ENCODE measurements at places on chromosomes 16 and 17. TPM values are rescaled to one million over a fixed set of nuclear protein-coding genes. Genes with fewer than 3 reads are reported as not detected.

Gene ALOXE3
- total RNA-seq: 0.17 TPM

Gene SMYD4
- total RNA-seq: 13.4 TPM

Gene CES1
- total RNA-seq: 5.9 TPM

Gene MSLN
- 0.40 TPM for total RNA-seq

Gene HBM
- 33.7 TPM for total RNA-seq

Gene CDRT15L2
- not detected for total RNA-seq

Gene TNS4
- total RNA-seq: not detected

Gene ARL5C
- total RNA-seq: not detected

- DNase-seq: no peak
Observed at GRCh38 chr16:71853413-71853812, 7.6 kb downstream of the ATXN1L start.

DNA sequence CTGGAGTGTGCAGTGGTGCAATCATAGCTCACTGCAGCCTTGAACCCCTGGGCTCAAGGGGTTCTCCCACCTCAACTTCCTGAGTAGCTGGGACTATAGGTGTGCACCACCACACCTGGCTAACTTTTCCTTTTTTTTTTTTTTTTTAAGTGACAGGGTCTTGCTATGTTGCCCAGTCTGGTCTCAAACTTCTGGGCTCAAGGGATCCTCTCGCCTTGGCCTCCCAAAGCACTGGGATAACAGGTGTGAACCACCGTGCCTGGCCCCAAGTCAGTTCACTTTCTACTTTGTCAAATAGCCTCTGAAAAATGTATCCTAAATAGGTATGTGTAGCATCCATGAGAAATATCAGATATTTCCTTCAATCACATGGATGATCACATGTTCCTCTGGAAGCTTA, 9.9 kb upstream of the NFAT5 start:
- DNase-seq: no peak

DNA sequence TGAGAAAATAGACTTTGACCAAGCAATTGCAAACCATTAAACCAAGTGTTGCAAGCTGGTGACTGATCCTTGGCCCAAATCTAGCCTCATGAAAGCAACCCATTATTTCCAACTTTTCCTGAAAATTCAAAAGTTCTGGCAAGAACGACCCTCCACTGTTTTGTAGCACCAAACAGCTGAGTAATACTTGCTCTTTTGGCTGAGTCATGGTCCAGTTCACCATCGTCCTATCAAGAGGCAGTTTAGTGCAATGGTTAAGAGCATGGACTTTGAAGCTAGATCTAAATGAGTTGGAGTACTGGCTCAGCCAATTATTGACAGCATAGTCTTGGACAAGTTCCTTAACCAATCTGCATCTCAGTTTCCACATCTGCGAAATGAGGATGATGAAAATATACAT, 31.3 kb downstream of the SCNN1G start:
- DNase-seq: no peak

GRCh38 chr17:28521311-28522085, 15.3 kb downstream of the FOXN1 start:
- no peak for DNase-seq

GRCh38 chr17:71192039-71192555, 928.7 kb upstream of the SOX9 start:
- no peak for DNase-seq

DNA sequence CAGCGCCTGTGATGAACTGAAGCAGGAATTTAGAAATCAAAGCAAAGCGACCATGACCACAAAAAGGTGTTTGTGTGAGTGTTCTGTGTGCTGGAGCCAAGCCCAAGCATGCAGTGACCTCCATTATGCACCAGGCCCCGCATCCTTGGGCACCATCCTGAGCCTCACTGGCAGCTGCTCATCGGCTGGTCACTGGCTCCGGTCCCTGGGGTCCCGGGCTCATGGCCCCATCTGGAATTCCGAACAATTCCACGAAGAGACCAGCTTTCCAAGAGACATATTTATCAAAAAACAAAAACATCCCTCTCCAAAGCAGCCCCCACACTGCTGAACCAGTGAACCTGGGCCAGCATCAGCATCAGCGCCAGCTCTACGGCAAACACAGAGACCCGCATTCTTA, 15.2 kb upstream of the ZNF469 start:
- no peak for DNase-seq

DNA sequence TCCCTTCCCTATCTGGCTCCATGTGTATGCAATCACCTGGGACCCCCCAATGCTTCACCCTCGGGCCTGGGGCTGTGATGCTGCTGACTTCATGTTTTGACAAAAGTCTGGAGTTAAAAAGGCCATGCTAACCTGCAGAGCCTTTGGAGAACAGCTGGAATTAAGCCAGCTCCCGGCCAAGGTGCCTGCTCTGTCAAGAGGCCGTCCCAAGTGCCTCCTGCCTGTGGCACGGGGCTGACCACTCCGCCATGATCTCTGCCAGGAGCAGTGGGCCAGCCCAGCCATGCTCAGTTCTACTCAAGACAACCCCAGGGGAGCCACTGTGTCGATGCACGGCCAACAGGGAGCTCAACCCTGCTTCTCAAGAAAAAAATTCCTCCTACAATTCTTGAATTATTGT, 93.6 kb downstream of the CCDC182 start:
- no peak for DNase-seq

DNA sequence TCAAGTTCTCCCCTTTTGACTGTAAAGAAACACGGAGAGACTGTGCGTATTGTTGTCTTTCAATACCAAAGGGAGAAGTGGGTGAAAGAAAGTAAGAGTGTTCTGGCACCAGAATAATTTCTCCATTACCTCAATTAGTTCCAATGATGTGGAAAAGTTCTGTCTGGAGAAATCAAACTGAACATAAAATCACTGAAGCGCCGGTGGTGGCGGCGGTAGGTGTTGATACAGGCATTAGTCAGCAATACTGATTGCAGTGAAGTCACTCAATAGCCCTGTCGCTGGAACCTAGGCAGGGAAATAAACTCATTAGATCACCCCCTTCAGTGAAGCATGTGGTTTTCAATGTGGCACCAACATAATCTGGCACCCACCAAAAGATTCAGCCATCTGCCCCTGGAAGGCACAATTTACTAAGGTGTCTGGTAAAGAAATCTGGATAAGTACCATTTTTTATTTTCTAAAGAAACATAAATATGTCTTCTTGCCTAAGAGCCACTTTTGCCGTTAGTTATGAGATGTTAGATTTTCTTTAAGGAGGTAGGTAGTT, 274.2 kb upstream of the SOX9 start:
- no peak for DNase-seq

DNA sequence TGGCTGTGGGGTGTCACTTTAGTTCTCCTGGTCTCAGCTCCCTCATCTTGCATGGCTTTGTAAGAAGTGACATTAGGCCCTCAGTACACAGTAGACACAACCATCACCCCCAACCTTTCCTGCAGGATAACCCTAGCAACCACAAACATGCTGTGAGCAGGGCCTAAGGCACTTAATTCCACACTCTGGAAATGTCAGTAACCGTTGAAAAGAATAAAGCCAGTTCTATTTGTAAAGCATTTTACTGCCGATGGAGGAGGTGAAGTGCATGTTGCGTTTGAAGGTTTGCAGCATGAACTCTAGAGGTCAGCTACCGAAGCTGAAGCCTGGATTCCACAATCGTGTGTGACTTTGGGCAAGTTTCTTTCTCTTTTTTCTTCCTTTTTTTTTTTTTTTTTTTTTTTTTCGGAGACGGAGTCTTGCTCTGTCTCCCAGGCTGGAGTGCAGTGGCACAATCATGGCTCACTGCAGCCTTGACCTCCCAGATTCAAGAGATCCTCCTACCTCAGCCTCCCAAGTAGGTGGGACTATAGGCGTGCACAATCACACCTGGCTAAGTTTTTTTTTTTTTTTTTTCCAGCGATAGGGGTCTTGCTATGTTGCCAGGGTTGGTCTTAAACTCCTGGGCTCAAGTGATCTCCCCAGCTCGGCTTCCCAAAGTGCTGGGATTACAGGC, 26.1 kb upstream of the TOB1 start:
- no peak for DNase-seq

- no peak for DNase-seq
Observed at GRCh38 chr17:40615068-40615840, 32.4 kb downstream of the SMARCE1 start.

DNA sequence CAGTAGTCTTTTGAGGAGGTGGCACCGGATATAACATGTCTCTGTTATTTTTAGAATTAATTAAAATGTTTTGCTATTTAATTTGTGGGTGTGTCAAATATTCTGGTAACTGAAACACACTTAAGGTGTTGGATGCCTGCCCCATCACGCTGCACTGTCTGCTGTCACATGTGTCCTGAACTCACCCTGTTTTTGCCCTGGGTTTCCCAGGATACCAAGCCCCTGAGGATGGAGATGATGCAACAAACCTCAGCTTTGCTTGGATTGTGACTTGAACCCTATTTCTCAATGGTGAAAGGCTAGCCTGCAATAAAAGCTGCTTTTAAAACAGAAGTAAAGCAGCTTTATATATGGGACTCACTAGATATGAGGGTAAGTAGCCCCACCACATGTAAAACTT, 11.5 kb upstream of the DUSP14 start:
- no peak for DNase-seq

GRCh38 chr17:14772776-14773175, 471.9 kb downstream of the HS3ST3B1 start:
- no peak for DNase-seq

GRCh38 chr16:51834794-51835193, 683.7 kb upstream of the SALL1 start:
- DNase-seq: no peak

- no peak for DNase-seq
Observed at GRCh38 chr16:54724346-54724925, 206.2 kb upstream of the IRX5 start.

DNA sequence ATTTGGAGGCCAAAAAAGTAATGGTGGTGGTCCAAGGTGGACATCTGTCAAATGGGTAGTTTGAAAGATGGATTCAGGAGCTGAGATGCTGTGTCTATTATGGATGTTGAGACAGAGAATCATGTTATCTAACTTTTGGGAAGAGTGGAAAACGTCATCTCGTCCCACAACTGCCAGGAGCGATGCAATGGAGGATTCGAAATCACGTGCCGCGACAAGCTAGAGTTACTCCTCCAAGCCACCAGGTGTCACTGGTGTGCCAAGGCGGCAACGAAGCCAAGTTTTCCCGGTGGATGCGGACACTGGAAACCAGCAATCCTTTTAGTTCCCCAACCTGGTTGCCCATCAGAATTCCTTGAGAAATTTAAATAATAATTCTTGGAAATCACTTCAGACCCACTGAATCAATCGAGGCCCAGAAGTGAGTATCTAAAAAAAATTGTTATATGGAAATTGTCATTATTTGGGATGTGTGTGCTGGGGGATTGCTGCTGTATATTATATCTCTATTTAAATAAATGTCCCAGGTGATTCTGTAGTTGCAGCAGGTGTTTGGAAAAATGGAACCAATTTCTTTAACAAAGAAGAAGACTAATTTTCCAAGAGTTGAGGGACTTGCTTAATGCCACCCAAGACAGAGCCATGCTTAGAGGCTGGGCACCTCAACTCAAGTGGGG, 206.1 kb downstream of the HAPSTR1 start:
- no peak for DNase-seq

- no peak for DNase-seq
Observed at GRCh38 chr16:77133706-77134105, 57.3 kb upstream of the MON1B start.

DNA sequence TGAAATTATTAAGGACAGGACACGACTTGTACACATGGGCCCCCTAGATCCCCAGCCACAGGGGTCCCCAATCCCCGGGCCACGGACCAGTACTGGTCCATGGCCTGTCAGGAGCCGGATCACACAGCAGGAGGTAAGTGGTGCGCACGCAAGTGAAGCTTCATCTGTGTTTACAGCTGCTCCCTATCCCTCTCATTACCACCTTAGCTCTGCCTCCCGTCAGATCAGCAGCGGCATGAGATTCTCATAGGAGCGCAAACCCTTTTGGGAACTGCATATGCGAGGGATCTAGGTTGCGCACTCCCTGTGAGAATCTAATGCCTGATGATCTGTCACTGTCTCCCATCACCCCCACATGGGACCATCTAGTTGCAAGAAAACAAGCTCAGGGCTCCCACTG, 137.8 kb upstream of the ZFHX3 start:
- DNase-seq: no peak

DNA sequence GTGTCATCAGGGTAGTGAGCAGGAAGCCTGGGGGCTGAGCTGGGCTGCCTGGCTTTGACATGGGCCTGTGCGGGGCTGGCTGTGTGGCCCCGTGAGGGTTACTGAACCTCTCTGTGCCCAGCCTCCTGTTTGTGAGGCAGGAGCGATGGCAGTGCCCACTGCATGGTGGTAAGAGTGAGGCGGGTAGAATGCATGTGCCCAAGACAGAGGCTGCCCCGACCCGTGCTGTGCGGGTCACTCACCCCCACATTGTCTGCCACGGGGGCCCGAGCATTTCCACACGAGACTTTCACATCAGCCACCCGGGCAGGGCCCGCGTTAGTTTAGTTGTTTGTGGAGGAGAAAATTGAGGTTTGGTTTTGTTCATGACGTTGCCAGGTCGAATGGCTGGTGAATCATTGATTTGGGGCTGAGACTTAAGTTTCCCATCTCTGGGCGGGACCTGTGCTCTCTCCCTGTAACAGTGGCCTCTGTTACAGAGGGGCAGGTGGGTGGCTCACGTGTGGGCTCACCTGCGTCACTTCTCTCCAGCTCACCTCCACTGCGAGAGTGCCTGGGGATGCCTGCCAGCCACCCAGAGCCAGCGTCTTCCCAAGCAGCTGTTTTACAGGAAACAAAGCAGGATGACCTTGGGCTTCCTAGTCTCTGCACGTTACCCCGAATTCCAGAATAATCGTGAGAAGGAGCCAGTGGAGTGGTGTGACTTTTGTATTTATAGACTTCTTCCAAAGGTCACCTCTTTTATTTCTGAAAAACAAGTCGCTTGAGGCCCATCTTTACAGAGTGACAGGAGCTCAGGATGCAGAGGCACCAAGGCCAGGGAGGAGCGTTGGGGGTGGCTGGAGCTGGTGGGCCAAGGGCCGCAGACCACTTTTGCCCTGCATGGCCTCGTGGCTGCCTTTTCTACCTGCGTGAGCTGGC, 150.6 kb downstream of the RPTOR start:
- DNase-seq: no peak

DNA sequence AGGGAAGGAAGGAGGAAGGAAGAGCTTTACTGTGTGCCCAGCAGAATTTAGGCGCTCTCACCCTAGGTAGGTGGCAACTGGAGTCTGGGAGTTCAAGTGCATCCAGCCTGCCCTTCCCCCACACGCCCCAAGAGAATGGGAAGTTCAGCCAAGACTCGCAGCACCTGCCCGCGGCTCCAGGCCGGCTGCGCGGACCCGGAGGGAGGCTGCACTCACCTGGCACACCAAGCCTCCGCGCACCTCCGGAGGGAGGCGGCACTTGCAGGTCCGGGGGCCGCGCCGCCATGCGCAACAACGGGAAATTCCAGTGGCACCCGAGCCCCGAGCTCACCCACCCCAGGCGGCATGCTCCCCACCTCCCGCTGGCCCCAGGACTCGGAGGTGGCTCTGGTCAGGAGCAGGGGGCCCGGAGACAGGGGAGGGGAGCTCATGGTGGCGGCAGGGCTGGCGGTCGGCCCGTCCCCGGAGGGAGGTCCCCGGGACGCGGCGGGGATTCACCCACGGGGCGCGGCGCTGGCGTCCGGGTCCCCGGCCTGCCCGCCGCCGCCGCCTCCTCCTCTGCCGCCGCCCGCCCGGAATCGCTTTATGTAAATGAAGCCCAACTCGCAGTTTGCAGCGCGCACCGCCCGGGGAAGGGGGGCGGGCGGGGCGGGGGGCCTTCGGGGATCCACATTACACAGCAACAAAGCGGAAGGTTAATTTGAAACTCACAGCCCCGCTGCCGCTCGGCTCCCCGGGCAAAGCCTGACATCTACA, at the start of gene ZFHX3:
TSS of gene ZFHX3 (minus strand) at position 593 of the 756 bp plus-strand sequence. CDS start 87,983 bp downstream, outside the sequence.
- DNase-seq: no peak
